ENCODE measurements at places on chromosomes 16 and 17.

DNA sequence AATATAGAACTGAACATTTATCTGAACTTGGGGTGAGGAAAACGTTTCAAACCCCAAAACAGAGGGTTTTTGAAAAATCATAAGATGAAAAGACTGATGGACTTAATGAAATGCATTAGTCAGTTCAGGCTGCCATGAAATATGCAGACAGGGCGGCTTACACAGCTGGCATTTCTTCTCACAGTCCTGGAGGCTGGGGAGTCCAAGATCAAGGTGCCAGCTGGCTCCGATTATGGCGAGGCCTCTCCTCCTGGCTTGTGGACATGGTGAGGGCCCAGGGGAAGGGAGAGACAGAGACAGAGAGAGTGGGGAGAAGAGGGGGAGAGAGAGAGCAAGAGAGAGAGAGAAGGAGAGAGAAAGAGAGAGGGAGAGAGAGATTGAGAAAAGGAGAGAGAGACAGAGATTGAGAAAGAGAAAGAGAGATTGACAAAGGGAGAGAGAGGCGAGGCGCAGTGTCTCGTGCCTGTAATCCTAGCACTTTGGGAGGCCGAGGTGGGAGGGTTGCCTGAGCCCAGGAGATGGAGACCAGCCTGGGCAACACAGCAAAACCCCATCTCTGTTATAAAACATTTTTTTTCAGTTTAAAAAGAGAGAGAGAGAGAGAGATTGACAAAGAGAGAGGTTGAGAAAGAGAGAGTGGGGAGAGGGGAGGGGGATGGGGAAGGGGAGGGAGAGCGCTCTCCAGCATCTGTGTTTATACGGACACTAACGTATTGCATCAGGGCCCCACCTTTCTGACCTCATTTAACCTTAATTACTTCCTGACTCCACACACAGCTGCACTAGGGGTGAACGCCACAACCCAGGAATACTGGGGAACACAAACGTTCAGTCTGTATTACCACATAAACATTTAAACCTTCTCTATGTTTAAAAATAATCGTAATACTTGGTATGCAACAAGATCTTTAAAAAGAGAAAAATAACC is 24.6 kb upstream of the RPH3AL start:
- no peak for DNase-seq

GRCh38 chr16:49440156-49441065 is 66.8 kb downstream of the C16orf78 start:
- no peak for DNase-seq

DNA sequence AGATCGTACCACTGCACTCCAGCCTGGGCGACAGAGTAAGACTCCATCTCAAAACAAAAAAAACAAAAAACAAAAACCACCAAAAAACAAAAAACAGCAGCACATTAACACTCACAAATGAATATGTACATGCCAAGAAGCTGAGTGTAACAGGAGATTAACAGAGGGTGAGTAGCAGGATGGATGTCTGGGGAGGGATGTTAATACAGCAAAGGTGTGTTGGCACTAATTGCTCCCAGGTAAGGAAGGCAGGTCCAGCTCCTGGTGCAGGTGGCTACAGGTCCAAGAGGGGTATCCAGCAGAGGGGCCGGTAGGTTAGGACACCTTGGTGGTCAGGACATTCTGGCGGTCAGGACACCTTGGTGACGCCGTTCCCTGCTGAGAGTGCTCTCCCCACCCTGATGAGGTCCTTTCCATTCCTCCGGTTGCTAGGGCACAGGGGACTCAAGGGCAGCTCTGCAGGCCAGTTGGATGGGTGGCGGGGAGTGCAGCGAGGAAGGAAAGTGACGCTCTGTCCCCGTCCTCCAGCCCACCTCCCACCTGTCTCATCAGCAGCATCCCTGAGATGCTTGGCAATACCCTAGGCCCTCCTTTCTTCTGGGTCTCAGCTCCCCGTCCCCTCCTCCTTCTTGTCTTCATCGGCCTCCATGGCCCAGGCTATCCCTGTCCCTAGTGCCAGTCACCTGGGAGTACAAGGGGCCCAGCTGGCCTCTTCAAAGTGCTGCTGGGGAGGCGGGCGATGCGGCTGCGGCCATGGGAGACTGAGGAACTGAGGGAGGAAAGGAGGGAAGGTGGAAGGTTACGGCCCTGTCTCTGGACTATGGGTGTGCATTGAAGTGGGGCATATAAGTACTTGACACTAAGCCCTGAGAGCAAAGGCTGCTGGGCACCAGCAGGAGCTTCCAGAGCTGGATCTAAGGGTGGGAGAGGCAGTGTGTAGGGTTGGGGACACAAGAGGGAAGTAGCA is 10.7 kb upstream of the GFAP start:
- no peak for DNase-seq

GRCh38 chr16:75237398-75238131 is 13.9 kb downstream of the BCAR1 start:
- DNase-seq = no peak

DNA sequence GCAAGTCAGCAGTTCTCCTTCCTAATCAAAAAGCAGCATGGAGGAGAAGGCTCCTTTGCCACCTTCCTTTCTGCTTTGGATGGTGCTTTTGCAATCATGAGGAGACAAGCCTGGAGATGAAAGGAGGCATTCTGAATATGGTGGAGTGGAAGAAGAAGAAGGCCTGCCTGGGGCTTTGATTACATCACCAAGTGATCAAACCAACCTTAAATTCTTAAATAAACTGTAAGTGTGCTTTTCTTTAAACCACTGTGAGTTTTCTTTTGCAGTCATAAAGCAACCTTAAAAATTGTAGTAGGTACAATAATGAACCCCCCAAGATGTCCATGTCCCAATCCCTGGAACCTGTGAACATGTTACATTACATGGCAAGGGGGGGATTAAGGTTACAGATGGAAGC is 31.7 kb upstream of the IL21R start:
- DNase-seq = no peak

DNA sequence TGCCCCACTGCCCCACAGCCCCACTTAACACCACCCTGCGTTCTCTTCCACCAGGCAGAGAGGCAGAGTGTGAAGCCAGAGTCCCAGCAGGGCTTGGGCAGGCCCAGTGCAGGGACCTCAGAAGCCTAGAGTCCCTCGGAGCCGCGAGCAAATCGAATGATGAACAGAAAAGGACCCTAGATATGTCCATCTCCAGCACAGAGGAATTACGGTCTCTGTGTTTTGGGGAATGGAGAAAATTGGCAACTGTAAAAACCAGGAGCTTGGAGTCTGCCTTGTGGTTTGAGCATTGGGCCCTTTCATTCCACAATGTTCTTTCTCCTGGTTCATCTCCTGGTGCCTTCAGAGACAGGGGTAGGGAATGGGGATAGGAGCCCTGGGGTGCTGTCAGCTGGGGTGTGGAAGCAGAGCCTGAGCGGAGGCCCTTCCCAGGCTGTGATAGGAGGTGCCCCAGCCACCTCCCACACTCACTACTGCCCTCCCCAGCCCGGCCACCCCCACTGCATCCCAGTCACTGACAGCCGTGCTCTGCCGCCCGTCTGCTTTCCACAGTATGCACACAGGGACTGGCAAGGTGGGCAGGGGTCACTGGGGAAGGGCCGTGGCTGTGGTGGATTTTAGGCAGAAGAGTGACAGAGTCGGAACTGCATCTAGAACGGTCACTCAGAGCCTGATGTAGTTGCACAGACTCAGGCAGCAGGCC is 26.7 kb downstream of the TBX4 start:
- no peak for DNase-seq

DNA sequence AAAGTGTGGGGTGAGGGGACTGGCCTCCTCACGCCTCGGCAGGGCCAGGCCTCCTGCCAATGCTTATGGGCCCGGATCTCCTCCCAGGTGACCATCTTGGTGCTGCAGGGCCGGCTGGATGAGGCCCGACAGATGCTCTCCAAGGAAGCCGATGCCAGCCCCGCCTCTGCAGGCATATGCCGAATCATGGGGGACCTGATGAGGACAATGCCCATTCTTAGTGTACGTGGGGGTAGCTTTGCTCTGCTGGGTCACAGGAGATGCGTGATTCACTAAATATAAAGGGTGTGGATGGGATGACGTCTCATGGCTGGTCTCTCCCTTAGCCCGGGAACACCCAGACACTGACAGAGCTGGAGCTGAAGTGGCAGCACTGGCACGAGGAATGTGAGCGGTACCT is 19.5 kb downstream of the NUP85 start:
- DNase-seq = no peak

DNA sequence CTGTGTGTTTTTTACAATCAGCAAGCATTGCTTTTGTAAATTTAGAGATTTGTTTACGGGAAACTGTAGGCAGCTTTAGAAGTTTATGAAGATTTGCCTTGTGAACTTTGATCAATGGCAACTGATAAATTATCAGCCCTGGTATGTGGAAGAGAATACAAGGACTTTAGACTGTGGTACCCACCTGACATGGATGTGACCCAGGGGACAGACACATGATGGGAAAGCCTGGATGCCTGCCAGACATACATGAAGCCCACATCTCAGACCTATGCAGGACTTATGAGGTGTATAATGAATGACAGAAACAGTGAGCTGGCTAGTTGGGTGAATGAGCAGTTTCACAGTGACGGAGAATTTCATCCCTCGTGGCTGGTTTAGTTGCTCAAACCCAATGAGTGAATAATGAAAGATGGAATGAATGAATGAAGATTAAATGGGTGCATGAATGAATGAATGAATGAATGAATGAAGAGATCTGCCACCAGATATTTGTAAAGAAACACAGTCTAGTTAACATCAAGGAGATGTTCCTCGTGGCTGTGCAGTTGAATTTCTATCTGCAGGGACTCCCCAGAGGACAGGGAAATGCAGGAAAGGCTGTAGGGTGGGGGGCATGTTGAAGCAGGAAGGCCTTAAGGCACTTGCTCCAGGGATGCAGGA is 7.6 kb downstream of the TMEM92 start:
- no peak for DNase-seq

DNA sequence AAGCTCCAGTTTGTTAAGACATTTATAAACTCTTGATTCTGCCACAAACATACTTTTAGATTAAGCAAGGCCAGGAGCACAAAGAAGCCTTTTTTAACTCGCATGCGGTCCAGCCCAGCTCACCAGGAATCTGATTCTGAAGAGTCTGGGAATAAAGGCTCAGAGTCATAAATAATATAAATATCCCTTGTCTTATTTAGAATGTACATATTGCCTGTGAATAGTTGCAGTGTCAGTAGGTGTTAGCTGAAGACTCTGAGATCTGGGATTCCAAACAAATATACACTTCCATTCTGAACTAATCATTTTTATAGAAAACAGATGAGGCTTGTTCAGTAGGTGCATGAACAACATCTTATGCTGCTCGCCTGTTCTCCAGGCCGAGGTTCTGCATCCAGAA is 59.1 kb upstream of the ELAC2 start:
- no peak for DNase-seq

DNA sequence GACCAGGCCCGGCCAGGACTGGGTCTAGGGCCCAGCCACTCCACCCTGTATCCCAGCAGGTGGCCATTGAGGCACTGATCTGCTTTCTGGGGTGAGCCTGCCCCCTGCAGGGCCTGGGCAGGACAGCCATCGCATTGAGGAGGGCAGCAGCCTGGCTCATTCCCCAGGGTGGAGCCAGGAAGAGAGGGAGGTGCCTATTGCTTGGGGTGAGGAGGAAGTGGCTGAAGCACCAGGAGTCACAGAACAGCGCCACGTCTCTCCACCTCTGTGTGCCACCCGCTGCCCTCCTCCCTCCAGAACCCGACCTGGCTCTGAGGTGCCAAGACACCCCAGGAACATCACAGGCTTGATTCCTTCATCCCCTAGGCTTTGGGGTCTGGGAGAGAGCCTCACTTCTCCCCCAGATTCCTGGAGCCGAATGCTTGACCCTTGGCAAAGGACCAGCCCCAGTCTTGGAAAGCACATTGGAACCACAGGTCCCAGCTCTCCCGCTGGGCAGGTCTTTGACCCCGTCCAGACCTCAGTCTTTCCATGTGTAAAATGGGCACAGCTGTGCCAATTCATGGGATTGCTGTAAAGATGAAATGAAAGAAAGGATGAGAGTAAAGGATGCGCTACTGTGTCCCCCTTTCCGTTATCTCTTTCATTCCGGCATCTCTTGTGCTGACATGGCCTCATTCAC is 7.2 kb upstream of the KRT36 start:
- DNase-seq = peak; percentile 60

GRCh38 chr16:90011908-90012501 is 7.3 kb downstream of the DBNDD1 start:
- no peak for DNase-seq
